NCI-H1092 (cell line): ENCODE measurements at places on chromosomes 6 and 20.

- DNase-seq = no peak
Measured at GRCh38 chr6:105433723-105434122, 30.8 kb upstream of the PREP start.

- no peak for DNase-seq
Measured at GRCh38 chr6:1481286-1481685, 91.9 kb downstream of the FOXF2 start.

- no peak for DNase-seq
Measured at GRCh38 chr6:35716798-35717197, 20.0 kb upstream of the ARMC12 start.

- no peak for DNase-seq
Measured at GRCh38 chr6:18368277-18369105, 18.7 kb upstream of the RNF144B start.

- DNase-seq = no peak
Measured at GRCh38 chr20:40294175-40294574, 394.9 kb downstream of the MAFB start.

- DNase-seq = no peak
Measured at GRCh38 chr20:40196846-40197436, 492.1 kb downstream of the MAFB start.

DNA sequence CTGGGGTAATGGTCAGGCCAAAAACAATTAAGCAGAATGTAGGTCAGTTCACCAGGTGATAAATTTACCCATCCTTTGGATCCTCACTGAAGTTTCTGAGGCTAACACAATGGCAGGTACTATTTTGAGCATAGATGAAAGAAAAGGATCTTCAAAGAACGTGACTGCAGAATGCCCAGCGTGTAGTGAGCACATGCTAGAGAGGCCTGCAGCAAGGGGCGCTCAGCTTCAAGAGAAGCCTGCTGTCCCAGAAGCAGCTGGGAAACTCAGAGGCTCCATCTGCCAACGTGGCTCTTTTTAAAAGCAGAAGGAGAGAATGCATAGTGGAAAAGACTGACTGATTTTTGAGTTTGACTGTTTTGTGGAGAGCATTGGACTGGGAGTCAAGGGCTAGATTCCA is 57.4 kb downstream of the CD83 start:
- no peak for DNase-seq

DNA sequence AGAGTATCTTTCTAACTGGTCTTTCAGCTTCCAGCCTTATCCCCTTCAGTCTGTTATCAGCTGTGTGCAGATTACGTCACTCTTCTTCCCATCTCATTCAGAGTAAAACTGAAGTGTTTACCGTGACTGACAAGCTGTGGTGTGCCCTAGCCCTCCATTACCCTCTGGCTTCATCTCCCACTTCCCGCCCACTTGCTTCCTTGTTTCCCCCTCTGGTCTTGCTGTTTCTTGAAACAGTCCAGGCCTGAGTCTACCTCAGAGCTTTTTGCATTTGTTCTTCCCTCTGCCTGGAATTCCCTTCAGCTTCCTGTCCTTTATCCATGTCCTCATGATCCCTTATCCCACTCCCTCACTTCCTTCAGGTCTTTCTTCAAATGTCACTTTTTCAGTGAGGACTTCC is 66.9 kb downstream of the CARMIL1 start:
- DNase-seq = peak; percentile 13

- DNase-seq = no peak
Measured at GRCh38 chr6:156846845-156847599, 69.8 kb downstream of the ARID1B start.

- DNase-seq = no peak
Measured at GRCh38 chr20:46230801-46231282, 77.5 kb downstream of the CDH22 start.

GRCh38 chr6:11938285-11938890 is 73.7 kb upstream of the HIVEP1 start:
- no peak for DNase-seq

DNA sequence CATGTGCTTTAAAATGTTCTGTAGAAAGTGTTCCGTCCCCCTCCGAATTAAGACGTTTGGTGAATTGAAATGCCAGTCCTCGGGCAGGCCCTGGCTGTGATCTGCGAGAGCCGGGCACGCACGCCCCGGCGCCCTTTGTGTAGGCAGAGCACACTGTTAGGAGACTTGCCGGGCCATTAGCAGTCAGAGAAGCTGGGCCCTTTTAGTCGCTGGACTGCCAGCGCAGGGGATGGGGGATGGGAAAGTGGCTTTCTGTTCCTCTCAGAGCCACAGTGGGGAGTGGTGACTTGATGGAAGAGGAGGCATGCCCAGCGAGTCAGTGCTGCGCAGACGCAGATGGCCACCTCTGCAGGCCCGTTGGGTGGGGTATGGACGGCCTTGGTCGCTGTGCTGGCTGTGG is 2.2 kb downstream of the PPP1R3G start:
- no peak for DNase-seq

DNA sequence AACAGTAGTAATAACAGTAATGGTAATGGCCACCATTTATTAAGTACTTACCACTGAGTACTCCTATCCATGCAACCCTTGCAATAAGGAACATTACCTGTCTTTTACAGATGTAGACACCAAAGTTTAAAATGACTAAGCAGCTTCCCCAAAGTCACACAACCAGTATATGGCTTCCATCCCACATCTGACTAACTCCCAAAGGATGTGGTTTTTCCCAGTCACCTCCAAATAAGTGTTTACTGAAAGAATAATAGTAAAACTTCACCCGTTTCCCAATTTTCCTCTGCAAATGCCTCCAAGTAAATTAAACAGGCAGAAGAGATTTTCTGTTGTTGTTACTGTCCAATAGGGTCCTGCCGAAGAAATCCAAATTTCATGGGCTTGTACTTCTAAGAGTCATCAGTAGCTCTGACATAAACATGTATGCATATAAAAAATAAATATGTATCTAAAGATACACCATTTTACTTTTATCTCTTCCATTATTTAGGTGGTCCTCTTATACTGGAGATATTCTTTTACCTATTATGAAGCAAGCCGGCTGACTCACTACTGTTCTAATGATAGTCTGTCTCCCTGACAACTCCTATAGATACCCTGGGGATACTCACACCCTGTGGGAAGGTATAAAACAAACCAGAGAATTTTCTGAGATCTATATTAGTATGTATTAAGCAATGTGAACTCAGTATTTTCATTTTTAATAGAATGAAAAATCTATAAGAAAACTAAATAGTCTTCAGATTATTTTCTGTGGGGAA is 77.9 kb upstream of the ID4 start:
- no peak for DNase-seq

- DNase-seq = no peak
Measured at GRCh38 chr20:49976542-49976941, 6.2 kb upstream of the SNAI1 start.

GRCh38 chr6:106126482-106126881 is 40.3 kb downstream of the PRDM1 start:
- no peak for DNase-seq

GRCh38 chr6:75268121-75268987 is 16.2 kb downstream of the TMEM30A start:
- DNase-seq = no peak

DNA sequence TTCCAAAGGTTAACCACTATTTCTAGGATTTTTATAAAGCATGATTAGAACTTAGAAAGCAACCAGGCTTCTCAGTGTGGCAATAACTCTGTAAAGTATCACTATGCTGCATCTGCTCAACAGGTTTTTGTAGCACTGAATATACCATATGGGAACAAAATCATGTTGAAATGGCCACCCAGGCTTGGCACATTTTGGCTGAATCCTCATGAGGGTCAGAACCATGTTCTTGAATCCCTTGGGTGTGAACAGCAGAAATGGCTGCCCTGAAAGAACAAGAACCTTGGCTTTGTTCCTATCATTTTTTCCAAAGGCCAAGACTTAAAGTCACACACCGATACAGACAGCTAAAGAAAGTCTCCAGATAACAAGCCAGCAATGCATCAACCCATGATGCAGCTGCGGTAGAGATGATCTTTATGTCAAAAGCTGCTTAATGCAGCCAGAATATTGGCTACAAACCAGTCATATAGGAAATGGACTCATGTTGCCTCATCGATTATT is 283.0 kb upstream of the NOX3 start:
- no peak for DNase-seq

- DNase-seq = no peak
Measured at GRCh38 chr6:103167345-103168071, 1692.2 kb downstream of the HACE1 start.

- DNase-seq = no peak
Measured at GRCh38 chr20:58745391-58745790, 52.8 kb downstream of the NPEPL1 start.

GRCh38 chr20:34536798-34537394 is 20.7 kb downstream of the DYNLRB1 start:
- DNase-seq = no peak

DNA sequence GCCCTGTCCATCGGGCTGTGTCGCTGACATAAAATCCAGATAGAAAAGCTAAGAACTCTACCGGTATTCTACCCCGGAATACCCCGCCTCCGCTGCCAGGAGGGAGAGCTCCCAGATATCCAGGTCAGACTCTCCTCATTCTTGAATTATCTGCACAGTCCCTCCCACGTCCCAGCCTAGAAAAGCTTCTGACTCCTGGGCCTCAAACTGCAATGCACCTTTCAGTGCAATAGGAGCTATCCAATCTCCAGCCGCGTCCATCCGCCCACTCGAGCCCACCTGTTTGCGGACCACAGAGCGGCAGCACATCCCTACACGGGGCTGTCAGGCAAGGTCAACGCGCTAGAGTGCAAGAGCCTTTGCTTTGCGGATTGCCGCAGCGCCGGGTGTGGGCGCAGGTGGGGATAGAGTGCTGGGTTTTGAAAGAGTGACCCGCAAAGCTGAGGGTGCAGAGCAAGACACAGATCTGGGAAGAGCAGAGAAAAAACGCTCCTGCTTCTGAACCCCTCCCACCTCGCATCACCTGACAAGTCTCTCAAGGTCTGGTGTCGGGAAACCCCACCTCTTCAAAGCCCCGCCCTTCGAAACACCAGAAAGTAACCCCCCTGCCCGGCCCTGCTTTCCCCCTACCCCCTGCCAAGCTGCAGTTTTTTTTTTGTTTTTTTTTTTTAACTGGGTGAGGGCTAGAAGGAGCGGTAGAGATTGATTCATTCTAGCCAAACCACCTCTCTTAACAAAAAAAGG is 1.3 kb downstream of the TAPBP start:
- peak; percentile 25 for DNase-seq

- no peak for DNase-seq
Measured at GRCh38 chr6:4635666-4636065, 140.5 kb upstream of the CDYL start.

GRCh38 chr6:121668259-121668658 is 232.8 kb downstream of the GJA1 start:
- DNase-seq = no peak

GRCh38 chr20:35257175-35257909 is 20.6 kb downstream of the MMP24OS start:
- no peak for DNase-seq

- no peak for DNase-seq
Measured at GRCh38 chr6:23823421-23823820, 302.6 kb upstream of the NRSN1 start.

GRCh38 chr6:49462071-49462470 is 982 bp downstream of the MMUT start:
- DNase-seq = no peak

- no peak for DNase-seq
Measured at GRCh38 chr6:25815194-25815593, 16.7 kb downstream of the SLC17A1 start.

DNA sequence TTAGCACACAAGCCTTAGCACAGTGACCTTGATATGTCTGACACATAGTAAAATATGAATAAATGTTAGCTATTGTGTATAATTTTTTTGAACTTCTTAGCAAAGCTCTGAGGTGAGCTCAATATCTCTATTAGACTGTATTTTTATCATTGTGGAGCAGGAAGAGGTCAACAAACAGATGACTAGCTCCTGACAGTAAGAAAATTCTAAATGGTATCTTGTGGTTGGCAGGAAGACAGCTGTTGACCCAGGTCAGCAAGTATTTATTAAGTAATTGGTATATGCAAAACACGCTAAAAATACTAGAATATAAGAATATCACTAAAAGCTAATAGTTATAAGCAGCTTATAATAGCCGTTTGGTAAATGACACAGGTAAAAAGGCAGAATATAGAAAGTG is 77.5 kb upstream of the MARCKS start:
- DNase-seq = no peak

DNA sequence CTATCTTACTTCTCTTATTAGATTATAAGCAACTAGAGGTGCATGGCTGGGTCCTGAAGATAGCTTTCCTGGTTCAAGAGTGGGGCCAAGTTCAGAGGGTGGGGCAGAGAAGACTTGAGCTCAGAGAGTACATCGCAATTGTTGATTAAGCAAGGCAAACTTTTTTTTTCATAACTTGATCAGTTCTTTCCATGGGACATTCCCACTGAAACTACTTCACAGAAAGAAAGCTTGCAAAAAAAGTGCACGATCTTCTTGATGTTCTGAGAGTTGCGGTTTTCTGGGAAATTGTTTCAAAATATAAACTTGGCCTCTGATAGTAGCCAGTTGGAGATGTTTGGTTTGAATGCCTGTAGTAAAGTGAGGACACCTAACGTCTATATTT is 100.9 kb downstream of the ZDHHC14 start:
- no peak for DNase-seq

GRCh38 chr6:15254070-15254975 is 8.5 kb downstream of the JARID2 start:
- DNase-seq = no peak

- DNase-seq = no peak
Measured at GRCh38 chr6:168584249-168584648, 143.3 kb downstream of the SMOC2 start.

- peak; percentile 10 for DNase-seq
Measured at GRCh38 chr6:52020945-52021570, 66.4 kb downstream of the PKHD1 start.

DNA sequence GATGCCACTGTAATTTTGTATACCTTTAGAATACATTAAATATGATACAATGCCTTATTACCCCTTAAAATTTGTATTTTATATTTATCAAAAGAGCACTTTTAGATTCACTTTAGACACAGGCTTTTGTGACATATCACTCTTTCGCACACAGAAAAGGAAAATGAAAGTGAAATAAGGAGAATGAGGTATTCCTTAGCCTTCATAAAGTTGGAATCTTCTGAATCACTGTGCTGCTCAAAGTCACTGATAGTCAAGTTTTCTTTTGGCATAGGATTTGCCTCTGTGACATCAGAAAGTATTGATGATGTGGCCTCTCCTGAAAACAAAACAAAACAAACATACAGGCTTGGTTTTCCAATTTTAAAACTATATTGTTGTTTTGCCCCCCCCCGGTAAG is 1097.1 kb downstream of the KIF16B start:
- no peak for DNase-seq

DNA sequence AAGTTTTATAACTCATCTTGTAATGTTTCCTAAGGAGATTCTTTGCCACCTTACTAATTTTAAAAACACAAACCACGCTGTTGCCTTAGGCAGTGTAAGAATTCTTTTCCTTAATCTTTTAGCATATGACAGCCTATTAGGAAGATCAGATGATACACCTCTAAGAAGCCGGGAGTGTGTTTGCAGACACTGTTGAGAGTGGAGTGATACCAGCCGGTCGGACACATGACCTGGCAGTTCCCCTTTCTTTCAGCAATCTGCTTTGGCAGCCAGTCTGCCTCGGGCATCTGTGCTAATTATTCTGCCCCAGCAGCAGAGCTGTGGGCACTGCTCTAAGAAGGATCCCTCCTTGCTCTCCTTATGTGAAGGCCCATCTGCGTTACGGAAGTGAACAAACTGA is 50.9 kb downstream of the PLCB4 start:
- DNase-seq = peak; percentile 35
